NCI-H2029 treated with DMSO at 0.1 percent for 48 hours (cell line): ENCODE measurements at places on chromosomes 13 and 19.

- no peak for DNase-seq
Measured at GRCh38 chr13:98721825-98722510, 30.5 kb downstream of the SLC15A1 start.

DNA sequence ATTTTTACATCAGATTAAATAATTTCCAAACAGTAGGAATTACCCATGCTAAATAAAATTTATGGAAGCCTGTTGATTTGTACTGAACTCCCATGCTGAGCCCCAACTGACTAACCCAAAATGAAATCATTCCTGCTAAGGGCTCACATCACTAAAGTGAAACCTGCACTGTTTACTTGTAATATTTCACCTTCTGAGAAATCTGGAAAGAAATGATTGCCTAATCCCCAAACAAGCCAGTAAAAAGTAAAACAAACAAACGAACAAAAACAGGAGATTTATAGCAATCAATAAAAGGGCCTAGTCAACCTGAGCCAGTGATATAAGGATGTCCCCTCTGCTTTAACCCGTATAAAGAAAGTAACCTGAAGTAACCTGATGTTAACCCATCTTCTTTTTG is 1599.8 kb downstream of the OLFM4 start:
- DNase-seq: no peak

- no peak for DNase-seq
Measured at GRCh38 chr19:31527443-31527842, 178.2 kb upstream of the TSHZ3 start.

GRCh38 chr19:48417421-48417820 is 24.0 kb downstream of the GRIN2D start:
- no peak for DNase-seq
